ENCODE measurements at places on chromosomes 3 and 15.

GRCh38 chr3:156812521-156813335 is 13.4 kb upstream of the LEKR1 start:
- DNase-seq, result no peak

DNA sequence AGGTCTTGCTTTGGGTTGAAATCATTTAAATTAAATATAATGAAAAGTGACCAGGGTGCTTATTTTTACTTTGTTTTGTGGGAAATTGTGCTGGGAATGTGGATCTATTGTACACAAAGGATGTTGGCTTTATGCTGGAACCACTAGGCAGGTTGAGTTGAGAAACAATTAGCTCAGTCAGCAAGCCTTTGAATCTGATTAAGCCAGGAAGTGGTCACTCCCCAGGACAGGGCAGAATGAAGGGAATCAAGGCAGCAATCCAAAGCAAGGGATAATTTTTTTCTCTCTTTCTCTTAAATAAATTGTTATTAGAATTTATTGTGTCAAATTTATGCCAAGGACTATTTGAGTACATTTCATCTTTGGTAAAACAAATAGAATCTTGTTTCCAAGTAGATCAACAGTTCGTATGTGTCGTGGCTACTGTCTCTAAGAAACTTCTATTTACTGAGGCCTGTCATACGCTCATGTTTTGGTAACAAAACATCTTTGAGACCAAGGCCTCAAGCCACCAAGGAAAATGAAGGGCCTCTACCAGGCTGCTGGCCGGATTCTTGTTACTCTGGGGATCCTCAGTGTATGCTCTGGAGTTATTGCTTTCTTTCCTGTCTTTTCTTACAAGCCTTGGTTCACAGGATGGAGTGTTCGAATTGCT is at the start of gene TMEM212:
Gene TMEM212, plus strand, starts transcription at position 486 of the 655 bp plus-strand sequence. Its CDS starts 35 bp downstream, at position 521.
- DNase-seq, result no peak

GRCh38 chr3:105527535-105527934 is 160.8 kb downstream of the ALCAM start:
- DNase-seq, result no peak

GRCh38 chr3:71791634-71792033 is 6.7 kb upstream of the PROK2 start:
- DNase-seq, result no peak

GRCh38 chr15:38961931-38962330 is 397.3 kb upstream of the RASGRP1 start:
- DNase-seq, result no peak

DNA sequence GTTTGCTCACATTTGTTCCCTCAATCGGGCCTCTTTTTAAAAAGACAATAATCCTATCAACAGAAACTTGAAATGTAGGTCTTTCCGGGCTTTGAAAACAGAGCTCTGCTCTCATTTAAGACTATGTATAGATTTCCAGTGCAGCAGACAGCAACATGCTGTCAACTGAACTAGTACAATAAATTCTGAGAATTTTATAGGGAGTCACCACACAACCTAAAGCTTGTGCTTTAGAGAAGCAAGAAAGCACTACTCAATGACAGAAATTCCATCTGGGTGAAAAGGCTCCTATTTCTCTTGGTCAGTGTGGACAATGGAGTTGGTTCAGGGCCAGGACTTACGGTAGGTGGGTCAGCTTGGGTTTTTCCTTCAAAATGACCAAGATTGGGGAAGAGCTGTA is 583.5 kb downstream of the ROBO1 start:
- DNase-seq, result no peak
